ENCODE measurements at places on chromosomes 2 and 18.

GRCh38 chr2:14901737-14902136 lies 269.2 kb downstream of the LRATD1 start:
- no peak for DNase-seq

DNA sequence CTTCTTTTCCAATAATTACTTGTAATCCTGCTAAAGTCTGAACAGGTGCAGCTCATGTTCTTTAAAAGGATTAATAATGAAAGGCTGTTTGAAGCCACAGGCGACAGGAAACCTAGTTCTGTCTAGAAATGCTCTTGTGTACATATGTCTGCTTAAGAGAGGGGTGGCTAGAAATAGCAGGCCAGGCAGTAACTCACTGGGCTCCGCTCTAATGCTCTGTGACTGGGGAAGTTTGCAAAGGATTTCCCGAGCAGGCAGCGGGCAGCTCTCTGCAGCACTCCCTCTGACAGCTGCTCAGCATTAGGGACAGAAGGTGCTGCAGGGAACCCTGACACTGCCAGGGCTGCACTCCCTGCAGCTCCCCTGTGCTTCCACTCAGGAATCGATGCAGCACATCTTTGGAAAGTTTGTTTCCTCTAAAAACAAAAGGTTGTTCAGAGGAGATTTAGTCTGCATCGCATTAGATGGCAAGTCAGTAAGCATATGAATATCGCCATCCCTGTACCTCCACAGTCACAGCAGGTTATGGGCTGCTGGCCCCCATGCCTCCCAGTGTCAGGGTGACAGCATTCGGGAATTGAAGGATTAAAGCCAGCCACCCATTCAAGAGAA lies 33.1 kb upstream of the TTC39C start:
- DNase-seq, result no peak

- no peak for DNase-seq
Measured at GRCh38 chr2:176187899-176188773, at the start of gene HOXD1. Gene HOXD1 (plus strand): TSS chr2:176188668. CDS start chr2:176188802, 134 bp downstream.

DNA sequence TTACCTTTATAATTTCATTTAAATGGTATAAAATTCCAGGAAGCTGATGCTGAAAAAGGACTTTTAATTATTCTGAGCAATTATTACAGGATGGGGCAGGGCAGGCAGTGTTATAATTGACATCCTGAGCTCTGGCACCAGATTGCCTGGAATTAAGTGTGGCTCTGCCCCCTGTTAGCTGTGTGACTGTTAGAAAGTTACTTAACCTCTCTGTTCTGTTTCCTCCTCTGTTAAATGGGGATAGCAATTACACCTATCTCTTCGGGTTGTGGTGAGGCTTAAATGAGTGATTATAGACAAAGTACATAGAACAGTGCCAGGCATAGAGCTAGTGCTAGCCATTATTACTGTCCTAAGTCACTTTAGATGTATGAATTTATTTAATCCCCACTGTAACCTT lies 327.3 kb downstream of the SMAD2 start:
- no peak for DNase-seq

DNA sequence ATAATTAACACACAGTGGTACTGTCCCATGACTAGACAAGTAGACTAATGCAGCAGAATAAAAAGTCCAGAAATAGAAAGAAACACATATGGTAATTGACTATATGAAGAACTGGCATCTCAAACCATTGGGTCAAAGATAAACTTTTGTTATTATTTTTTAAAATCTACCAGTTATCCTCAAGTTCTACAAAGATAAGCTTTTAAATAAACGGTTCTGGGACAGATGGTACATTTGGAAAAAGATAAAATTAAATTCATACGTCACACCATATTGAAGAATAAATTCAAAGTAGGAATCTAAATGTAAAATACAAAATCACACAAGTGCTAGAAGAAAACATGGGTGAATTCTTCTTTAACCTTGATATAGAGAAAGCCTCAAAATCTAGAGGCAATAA lies 37.6 kb upstream of the PLEKHM3 start:
- DNase-seq, result no peak

GRCh38 chr2:7052404-7052803 lies 135.2 kb downstream of the RNF144A start:
- no peak for DNase-seq

GRCh38 chr18:59927246-59927825 lies 27.5 kb downstream of the PMAIP1 start:
- peak; percentile 83 for DNase-seq
